ENCODE measurements at places on chromosomes 6 and 20.

DNA sequence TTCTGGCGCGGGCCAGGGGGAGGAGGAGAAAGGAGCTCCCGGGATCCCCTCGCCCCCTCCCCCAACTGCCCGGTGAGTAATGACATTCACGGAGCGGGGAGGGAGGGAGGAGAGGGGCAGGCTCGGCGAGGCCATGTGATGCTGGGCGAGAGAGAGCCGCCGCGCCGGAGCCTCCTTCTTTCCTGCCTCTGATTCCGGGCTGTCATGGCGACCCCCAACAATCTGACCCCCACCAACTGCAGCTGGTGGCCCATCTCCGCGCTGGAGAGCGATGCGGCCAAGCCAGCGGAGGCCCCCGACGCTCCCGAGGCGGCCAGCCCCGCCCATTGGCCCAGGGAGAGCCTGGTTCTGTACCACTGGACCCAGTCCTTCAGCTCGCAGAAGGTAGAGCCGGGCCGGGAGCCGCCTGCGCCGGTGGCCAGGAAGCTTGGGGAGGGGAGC is at the start of gene GDAP1L1:
Gene GDAP1L1, plus strand, starts transcription at position 178 of the 441 bp plus-strand sequence. Its CDS starts 27 bp downstream, at position 205.
- DNase-seq: no peak

DNA sequence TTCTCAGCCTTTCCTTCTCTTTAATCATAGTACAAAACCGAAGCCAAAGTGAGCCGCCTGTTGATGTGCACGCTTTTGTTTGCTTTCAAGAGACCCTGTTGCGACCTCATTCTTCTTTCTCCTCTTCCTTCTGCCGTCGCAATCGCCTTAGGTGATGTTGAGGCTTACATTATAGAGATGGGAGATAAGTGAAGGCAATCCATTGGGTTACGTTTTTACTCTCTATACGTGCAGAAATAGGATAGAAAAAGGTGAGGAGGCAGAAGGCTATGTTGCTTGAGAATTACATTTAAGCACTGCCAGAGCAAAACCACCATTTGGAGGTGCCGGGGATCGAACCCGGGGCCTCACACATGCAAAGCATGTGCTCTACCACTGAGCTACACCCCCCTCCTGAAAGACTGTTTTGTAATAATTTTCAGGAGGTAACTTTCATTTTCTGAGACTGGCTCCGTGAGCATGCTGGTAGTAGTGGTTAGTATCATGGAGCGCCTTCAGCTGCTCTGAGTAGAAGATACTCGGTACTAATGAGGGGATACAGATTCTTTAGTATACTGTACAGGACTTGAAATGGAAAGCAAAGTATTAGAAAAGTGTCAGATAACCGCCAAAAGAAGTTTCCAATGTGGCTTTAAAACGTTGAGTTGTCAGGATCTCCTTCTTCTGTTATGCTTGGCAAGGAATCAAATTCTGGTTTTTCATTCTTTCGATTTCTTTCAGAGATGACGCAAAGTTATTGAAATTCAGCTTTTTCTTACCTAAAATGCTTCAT is 165.6 kb downstream of the TRIM27 start:
- no peak for DNase-seq

- no peak for DNase-seq
Measured at GRCh38 chr20:24048024-24048611, 59.5 kb upstream of the GGTLC1 start.

- DNase-seq: no peak
Measured at GRCh38 chr6:53889365-53889764, 94.6 kb downstream of the LRRC1 start.

GRCh38 chr20:57692393-57692792 is 17.4 kb downstream of the PMEPA1 start:
- DNase-seq: no peak

DNA sequence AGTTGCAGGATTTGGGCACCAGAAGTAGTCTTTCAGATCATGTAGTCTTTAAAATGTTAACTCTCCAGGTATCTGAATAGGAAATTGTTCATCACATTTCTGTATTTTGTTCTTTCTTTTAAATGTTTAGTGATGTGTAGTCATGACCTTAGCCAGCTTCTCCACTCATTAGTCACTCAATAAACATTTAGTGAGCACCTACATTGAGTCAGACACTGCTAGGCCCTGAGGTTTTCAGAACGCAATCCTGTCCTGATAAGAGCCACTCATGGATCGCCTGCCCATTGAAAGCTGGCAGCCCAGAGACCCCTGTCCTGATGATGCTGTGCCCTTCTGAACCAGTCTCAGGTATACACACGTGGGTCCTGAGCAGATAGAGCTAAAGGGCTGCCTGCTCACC is 163.4 kb upstream of the HEY2 start:
- DNase-seq: no peak

- no peak for DNase-seq
Measured at GRCh38 chr20:1500496-1500895, 9.3 kb upstream of the SIRPB2 start.

GRCh38 chr20:34618676-34619075 is 58.2 kb downstream of the PIGU start:
- no peak for DNase-seq

DNA sequence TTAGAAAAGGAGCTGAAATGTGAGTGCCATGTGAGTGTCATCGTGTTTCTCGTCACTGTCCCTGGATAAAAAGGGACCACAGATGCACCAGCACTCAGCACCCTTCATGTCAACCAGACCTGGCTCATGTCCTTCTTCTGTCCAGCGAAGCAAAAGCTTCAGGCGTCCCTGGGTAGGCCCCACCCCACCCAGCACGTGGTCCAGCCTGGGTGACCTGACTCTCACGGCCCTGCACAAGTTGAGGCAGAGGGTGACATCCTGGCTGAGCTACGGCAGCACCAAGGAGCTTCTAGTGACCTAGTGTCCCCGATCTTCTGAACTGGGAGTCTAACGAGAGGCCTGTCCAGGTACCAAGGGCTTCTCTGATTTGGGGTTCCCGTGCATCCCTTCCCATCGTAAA is 37.8 kb downstream of the PSMG4 start:
- no peak for DNase-seq

DNA sequence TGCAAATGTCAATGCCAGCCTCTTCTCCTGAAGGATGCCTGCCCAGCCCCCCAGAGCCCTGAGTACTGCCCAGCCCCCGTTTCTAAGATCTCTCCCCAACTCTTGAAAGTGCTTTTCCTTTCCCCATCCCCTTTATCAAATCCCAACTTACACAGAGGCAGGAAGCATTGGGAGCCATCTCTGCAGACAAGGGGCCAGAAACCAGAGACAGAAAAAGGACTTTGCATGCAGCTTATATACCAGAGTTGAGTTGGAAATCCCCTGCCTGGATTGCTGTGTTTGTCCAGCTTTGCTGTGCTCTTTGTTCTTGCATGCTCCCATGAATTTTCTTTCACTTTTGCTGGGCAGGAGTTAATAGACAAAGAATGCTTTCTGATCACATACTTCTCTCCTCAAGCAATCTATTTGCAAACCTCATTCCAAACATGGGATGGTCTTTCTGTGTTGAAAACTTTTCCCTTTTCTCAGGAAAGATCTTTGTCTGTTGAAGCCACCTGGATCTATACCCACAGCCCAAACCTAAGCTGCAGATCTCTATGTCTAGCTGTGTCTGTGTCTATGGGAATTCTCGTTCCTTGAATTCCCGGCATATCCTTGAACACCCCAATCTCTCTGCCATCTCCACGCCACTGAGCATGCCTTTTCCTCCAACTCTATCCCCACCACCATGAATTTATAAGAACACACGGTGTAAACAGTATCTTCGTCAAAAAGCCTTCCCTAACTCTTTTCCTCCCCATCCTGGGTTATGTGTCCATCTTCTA is at the start of gene UBD:
Gene UBD, minus strand, starts transcription at position 209 of the 764 bp plus-strand sequence. Its CDS starts 31 bp downstream, at position 178.
- no peak for DNase-seq

DNA sequence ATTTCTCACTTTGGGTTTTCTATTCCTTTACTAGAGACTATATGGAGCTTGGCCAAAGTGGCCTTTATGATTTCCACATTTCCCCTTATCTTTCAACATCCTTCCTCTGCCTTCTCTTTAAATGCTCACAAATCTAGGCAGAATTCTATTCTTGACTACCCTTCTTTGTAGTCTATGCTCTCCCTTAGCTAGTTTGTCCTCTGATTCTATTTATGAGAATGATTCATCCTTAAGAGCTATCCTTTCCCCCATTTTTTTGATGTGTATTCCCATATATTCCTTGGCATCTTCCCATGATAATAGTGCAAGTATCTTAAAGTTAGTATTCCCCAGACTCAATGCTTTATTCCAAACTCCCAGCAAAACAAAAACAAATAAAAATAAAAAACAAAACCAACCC is 53.1 kb downstream of the IL20RA start:
- DNase-seq: no peak

DNA sequence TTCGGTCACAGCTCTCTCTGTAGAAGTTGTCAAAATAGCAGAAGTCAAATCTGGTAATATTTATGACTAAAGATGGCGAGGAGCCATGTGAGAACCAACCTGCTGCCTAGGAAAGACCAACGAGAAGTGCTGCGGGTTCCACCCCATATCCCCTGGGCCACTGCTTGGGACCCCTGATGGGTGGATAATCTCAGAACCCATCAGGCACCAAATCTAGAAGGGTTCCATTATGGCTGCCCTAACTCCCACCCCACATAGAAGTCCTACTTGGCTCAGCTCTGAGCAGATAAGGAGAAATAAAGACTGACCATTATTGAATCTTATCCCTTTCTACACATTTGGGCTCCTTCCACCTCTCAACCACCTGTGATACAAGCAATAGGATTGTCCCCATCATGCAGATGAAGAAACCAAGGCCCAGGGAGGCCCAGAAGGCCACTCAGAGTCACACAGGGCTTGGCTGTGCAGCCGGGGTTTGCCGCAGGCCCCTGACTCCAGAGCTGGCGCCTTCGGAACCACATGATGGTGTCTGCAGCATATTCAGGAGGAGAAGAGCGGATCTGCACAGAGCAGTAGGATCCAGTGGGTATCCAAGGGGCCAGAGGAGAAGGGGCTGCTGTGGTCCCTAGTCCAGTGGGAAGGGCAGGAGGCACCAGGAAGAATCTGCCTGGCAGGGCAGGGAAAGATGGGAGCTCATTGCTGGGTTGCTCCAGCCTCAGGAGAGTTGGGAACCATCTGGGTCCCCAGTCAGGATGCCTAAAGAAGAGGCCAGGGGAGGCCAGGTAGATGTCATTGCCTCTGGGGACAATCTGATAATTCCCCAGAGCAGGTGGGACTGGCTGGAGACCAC is 9.6 kb upstream of the PCMTD2 start:
- DNase-seq: no peak

DNA sequence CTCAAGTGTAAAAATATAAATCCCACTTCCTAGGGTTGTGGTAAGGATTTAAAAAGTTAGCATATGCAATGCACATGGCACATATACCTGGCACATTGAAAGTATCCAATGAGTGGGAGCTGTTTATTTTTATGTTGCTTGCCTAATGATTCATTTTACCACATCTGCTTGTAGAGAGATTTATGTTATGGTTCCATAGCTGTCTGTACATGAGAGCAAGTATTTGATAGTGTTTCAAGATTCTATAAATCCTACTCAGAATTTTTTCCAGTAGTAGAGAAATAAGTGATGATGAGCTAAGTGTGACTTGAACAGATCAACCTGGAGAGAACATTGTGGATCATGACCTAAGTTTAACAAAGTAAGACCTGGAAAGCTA is 125.3 kb upstream of the SPTLC3 start:
- no peak for DNase-seq

DNA sequence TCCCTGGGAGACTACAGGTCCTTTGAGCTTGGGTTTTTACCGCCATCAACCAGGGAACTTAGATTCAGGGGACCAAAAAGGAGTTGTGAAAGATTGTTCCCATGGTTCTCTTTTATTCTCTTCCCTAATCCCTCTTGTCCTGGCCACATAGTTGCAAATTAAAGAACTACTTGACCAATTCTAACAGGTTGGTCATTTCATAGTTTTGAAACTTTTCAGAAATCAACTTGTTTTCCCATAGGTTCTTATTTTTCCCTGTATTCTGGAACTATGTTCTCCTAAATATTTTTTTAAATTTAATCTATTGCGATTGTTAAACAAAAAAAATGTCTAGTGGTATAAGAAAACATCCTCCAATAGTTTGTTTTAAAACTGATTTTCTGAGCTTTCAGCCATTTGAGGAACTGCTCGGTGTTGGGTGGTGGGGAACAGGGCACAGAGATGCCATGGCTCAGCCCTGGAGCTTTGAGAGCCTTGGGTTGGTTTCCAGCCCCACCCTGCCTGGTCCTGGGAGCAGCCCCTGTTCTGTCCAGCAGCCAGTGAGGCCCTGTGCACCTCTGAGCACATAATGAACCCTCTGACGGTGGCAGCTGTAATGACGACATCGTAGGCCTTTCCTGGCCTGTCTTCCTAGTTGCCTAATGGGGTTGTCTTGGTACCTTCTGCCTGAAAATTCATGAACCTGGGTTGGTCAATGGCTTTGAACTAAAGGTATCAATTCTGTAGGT is 53.5 kb downstream of the TBC1D7 start:
- no peak for DNase-seq

DNA sequence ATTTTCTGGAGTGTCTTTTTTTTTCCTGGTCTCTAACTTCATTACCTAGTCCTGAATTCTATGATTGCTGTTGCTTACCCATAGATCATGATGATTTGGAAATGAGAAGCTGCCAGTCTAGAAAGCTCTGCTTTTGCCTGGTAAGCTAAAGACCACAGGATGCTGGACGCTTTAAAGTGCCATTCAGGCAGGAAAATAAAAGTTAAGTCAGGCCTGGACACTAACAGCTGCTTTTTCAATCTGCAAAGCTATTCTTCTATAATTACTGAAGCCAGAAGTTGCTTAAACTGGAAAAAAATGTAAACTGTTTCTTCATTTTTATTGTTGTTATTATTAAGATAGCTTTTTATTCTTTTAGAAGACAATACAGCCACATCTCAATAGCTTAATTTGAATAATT is 129.8 kb upstream of the SPACA1 start:
- DNase-seq: no peak

GRCh38 chr20:60167812-60168211 is 209.6 kb downstream of the CDH26 start:
- no peak for DNase-seq

DNA sequence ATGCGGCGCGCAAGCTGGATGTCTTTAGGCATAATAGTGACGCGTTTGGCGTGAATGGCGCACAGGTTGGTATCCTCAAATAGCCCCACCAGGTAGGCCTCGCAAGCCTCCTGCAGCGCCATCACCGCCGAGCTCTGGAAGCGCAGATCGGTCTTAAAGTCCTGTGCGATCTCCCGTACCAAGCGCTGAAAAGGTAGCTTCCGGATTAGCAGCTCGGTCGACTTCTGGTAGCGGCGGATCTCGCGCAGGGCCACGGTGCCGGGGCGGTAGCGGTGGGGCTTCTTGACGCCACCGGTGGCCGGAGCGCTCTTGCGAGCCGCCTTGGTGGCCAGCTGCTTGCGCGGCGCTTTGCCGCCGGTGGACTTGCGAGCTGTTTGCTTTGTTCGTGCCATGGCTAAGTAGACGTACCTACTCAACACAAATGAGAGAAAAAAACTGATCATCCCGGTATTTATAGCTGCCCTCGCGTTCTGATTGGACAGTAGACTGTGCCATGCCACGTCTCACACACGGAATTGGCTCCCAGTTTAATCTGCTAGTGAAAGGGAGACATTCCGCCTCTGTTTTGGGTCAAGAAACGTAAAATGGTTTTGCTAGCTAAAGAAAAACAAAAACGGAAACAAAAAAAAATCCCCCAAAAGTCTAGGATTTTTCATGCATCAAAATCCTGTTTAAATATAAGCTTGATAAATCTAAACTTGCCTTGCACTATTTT is 40.1 kb downstream of the OR2B2 start:
- peak; percentile 63 for DNase-seq
